ENCODE measurements at places on chromosomes 1 and 21.

DNA sequence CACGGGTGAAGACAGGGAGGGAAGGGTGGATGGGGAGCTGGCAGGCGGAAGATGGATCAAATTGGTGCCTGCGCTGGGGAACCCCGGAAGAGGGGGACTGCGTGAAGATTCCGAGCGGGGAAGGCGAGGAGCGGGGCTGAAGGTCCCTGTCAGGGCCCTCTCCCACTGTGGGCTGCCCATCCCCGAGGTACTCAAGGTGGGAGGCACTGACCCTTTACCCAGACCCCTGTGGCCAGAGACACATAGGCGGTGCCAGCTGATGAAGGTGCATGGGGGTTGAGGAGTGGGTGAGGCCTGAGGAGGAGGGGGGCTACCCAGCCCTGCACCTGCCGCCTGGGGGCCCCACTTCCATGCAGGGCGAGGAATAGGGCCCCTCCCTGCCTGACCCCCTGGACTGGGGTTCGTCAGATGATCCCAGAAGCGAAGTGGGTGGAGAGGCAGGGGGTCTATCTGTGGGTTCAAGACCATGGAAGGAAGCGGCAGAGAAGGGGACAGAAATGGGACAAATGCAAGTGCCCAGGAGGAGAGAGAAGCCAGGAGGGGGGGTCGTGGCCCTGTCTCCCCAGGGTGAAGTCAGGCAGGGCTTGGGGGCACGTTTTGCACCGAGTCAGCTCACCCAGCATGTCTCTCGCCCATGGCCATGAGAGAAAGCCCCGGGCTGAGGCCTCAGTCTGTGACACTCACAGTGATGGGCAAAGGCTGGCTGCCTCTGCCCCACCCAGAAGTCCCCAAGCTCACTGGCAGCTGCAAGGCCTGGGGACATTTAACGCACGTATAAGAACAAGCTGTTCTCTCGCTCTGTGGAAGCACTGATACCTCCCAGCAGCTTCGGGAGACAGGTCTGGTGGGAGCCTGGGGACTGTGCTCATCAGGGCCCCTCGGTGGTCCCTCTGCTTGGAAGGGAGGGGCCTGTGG is 7.0 kb upstream of the MMEL1 start:
- no peak for DNase-seq

DNA sequence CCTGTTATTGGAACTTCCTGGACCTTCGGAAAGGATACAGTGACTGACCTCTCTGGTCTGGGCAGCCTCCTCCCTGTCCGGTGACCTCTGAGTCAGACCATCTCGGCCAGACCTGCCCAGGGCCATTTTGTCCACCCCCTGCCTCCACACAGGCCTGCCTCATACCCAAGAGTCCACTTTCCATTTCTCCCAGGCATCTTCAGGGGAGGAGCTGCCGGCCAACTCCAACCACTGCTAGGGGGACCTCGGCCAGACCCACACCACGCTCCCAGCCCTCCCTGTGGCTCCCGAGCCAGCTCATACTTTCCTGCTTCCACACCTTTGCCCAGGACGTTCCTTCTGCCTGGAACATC is 29.5 kb upstream of the RUNX3 start:
- DNase-seq, result no peak

DNA sequence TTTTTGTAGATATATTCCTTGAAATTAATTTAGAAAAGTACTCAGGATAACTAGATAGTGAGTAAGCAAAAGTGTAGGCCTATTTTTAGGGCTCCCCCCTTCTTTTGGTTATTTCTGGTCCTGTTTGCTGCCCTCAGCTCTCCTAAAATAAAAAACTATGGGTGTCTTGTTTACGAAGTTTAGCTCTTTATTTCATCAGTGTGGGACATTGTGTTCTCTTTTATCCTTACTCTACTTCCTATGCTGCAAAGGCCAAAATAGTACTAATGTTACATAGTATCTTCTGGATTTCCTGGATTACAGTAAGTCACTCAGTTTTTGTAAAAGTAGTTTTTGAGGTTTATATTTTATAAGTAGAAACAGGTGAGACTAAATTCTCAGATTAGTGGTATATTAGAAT is 15.4 kb downstream of the CEP350 start:
- no peak for DNase-seq

GRCh38 chr1:233097959-233098580 is 147.7 kb downstream of the NTPCR start:
- DNase-seq, result no peak

DNA sequence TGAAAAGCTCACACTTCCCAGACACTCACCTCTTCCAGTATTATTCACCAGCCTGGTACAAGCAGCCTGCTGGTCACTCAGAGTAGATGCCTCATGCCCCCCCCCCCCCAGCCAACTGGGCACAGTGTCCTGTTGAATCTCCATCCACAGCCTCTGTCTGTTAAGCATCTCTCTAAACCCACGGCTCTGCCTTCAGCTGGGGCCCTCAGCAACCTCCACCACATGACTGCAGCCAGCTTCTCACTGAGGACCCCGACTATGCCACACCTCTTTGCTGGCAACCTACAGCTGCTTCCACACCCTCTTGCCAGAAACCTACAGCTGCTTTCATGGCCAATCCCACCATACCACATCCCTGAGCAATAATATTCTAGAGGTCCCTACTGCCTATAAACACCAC is 113.1 kb downstream of the RHOU start:
- no peak for DNase-seq

DNA sequence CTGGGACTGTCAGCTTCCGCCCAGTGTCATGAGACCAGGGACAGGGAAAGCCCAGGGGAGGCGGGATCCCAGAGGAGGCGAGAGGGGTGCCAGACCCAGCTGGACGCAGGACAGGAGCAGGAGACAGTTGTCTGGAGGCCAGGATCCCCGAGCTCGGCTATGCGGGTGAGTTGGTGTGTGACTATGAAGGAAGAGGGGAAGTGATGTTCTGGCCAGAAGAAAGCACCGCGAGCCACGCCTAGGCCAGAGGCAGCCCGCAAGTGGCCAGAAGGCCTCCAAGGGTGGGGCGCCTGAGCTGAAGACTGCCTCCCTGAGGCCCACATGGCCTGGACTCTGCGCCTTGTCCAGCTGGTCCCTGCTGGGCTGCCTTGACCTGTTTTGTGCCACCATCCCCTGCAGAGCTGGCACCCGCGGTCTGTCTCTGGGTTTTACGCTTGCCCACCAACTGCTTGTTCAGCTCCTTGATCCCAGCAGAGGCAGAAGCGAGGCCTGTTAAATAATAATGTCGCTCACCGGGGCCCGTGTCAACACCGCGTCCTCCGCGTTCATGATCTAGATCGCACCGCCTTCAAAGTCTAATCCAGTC is 85.2 kb upstream of the ACTL8 start:
- no peak for DNase-seq

GRCh38 chr1:6245086-6245868 is 1.3 kb downstream of the HES3 start:
- DNase-seq, result peak; percentile 75

Measured in fibroblast of skin of back (primary cell).